ENCODE measurements at places on chromosomes 6 and 20.

GRCh38 chr6:161406646-161407045 lies 132.8 kb upstream of the AGPAT4 start:
- no peak for DNase-seq

DNA sequence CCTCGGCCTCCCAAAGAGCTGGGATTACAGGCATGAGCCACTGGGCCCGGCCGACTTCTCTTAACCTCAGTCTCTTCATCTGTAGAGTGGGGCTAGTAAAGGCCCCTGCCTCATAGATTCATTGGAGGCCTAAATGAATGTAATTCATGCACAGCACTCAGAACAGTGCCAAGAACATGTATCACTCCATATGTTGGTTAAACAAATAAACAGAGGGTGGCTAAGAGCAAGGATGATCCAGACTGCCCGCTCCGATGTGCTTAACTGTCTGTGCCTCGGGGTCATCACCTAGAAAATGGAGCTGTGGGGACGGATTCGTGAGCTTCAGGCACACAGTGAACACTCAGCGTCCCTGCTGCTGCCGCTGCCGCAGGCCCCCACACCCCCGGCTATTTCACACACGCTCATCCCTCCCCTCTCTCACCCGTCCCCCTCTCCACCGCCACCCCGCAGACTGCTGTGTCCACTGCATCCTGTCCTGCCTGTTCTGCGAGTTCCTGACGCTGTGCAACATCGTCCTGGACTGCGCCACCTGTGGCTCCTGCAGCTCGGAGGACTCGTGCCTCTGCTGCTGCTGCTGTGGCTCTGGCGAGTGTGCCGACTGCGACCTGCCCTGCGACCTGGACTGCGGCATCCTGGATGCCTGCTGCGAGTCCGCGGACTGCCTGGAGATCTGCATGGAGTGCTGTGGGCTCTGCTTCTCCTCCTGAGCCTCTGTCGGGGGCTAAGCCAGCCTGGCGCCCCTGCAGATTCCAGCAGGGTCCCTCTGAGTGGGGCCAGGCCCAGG lies 14.8 kb downstream of the MDFI start:
- no peak for DNase-seq

DNA sequence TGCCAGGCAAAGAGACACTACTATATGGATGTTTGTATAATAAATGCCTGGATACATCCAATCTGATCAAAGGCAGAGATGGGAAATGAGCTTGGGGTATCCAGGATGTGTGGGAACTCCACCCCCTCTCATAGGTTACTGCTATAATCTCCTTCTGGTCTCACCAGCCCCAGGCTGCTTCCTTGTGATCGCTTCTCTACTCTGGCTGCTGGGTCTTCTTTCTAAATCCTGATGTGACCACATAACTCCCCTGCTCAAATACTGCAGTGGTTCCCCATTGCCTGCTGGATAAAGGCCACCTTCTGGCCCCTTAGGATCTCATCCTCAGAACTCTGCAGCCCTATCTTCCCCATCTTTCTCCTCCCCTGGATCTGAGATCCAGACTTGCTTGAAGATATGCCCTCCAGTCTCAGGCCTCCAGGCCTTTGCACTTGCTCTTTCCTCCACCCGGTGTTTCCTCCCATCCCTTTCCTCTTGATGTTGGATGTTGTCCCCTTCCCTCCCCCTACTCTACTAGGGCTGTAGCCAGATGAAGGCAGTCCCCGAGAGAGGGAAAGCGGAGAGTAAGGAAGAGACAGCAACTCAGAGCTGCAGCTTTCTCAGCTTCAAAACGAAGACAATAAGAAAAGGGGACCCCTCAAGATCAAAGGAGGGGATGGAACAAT lies 828 bp upstream of the XKR7 start:
- DNase-seq, result peak; percentile 14

- peak; percentile 56 for DNase-seq
Measured at GRCh38 chr6:166351715-166352285, 9.5 kb upstream of the SFT2D1 start.

- no peak for DNase-seq
Measured at GRCh38 chr20:20233041-20233514, 134.8 kb upstream of the INSM1 start.

GRCh38 chr20:23282111-23282510 lies 68.5 kb upstream of the NXT1 start:
- DNase-seq, result no peak

GRCh38 chr6:135572051-135572450 lies 74.5 kb upstream of the AHI1 start:
- no peak for DNase-seq

DNA sequence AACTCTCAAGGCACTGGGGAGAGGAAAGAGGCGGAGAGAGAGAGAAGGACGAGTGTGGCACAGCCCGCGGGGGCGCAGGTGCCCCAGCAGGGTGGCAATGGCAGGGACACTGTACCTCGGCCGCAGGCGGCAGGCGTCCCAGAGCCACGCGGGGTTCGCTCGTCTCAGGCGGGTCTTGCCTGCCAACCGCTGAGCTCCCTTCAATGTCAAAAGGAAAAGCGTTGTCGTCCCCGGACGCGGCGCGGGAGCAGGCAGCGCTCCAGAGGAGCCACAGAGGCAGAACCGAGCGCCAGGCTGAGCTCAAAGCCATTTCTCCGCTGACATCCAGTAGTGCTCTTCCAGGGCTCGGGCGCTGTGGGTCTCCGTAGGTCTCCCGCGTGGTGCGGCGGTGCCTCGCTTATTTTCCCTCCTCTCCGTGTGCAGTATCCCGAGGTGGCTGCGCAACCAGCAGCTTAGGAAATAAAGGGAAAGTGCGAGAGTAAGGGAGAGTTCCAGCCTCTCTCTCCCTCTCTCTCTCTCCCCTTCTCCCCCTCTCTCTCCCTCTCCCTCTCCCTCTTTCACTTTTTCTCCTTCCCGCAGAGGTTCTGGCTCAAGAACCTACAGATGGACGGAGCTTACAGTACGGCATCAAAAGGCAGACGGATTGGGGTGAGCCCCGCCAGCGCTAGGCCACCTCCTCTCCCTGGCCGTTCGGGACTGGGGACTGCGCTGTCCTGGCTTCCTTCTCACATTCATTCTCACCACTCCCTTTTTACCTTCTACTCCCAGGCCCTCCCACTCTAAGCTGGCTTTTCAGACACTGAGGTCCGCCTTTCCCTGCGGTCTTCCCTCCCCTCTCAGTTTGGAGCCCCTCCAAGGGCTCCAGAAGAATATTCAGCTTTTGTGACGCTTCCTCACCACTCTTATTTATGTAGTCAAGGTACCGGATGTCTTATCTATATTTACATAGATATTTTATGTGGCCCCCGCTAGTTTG lies at the start of gene LAMA4:
LAMA4 (minus strand) TSS at position 727 of the 976 bp plus-strand sequence; CDS start at position 310, 417 bp downstream.
- DNase-seq, result peak; percentile 38

- DNase-seq, result peak; percentile 2
Measured at GRCh38 chr6:50791900-50792508, 26.7 kb upstream of the TFAP2B start.

DNA sequence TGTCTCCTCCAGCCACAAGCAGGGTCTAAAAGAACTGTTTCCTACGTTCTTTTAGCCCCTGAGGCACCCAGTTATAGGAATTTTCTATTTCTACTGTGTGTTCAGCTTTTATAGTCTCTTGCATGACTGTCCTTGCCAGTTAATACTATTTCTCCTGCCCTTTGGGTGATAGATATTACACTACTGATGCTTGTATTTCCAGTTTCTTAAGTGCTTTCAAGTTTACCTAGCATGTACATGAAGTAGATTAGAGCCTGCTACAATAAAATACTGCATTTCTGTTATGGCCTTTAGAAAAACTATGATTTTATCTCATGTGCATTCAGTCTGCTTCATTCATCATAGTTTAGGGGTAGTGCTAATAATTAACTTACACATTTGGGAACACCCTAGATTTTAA lies 89.6 kb downstream of the FOXO3 start:
- DNase-seq, result no peak

- DNase-seq, result no peak
Measured at GRCh38 chr6:470901-471448, 79.4 kb downstream of the IRF4 start.

DNA sequence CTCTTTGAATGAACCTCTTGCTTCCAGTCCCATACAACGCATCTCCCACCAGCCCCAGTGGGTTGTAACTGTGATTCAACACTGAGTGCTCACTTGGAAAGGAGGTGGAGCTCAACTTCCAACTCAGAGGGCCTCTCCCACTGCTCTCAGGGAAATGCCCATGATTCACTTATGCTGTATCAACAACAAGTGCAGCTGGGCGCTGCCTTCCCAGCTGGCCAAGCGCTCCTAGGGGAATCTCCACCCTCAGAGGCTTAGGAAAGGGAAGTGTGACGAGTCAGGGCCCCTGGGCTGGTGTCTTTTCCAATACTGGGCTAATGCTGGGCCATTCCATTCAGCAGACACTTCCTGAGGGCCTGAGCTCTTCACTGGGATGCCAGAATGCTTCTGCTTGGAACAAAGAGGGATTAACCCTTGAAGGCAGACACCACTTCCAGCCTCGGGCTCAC lies 8.1 kb upstream of the OCSTAMP start:
- no peak for DNase-seq

- no peak for DNase-seq
Measured at GRCh38 chr6:41984623-41985022, 43.0 kb upstream of the CCND3 start.

GRCh38 chr20:44010162-44010704 lies 95.6 kb downstream of the TOX2 start:
- DNase-seq, result peak; percentile 23

DNA sequence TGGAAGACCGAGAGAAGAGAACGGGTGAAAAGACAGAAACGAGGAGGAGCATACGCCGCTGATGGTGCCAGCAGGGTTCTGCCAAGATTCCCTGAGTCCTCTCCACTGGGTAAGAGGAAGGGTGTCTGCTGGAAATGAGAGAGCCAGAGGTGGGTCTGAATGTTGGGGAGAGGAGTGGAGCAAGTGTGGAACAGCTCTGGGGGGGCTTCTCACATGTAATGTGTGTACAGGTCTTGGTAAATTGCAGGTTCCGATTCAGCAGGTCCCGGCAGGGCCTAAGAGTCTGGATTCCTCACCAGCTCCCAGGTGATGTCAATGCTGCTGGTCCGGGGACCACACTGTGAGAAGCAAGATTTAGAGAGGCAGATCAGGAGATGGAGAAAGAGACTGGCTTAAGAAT lies 1.5 kb upstream of the EBF4 start:
- DNase-seq, result no peak

DNA sequence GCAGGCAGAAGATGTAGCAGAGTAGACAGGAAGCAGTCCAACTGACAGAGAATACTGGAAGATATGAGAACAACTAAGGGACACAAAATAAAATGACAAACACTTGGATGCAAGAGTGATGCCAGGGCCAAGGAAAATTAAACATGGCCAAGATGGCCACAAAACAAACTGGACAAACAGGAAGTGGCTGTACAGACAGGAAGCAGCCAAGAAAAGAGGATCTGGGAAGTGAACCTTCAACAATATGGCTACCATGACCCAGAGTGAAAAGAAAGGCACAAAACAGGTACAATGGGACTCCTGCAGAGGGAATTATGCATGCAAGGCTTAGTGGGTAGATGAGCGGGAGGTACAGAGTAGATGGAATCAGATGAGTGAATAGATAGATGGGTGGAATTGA lies 29.1 kb downstream of the HLA-DPB1 start:
- DNase-seq, result no peak

- DNase-seq, result no peak
Measured at GRCh38 chr6:166483573-166484250, 101.0 kb upstream of the MPC1 start.

DNA sequence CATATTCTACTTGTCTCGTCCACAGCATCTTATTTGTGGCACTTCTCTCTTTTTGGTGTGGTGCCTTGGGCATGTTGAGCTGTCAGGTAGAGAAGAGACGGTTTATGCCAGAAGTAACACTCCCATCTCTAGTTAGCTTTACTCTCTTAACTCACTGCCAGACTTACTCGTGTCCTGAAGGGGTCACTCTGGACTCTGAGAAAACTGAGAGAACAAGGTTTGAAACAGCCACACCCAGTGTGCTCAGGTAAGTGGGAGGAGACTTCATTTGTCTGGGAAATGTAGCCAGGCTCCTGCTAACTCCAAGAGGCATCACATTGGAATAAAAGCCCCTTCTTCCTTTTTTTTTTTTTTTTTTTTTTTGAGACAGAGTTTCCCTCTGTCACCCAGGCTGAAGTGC lies 360.8 kb downstream of the QKI start:
- DNase-seq, result no peak

DNA sequence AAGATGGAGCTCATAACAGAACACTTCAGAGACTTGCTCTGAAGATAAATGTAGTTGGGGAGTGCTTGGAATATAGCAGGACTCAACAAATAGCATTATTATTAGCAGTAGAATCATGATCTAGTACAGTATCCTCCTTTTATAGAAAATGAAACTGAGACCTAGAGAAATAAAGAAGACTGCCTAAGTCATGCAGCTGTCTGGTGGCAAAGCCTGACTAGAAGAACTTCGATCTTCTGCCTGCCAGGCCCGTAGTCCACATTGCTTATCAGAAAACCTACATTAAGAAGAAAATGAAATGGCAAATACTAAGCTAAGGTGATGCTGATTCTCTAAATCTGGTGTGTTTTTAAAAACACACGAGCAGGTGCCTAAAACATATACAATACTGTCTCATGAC lies 46.4 kb upstream of the DST start:
- no peak for DNase-seq

DNA sequence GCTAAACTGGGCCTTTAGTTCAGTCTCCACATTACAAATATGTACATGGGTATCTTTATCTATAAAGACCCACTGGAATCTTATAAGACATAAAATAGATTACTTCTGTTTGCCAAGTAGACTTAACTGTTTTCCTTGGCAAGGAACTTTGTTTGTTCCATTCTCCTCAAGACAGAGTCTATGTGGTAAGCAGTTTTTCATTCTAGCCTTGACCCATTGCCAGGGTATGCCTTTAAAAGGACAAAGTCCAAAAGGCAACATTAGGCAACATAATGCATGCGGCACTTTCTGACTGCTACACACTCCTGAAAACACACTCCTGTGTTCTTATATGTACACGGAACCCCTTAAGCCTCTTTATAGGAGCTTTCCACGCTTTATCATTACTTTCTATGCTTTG lies 20.4 kb downstream of the VNN1 start:
- no peak for DNase-seq

DNA sequence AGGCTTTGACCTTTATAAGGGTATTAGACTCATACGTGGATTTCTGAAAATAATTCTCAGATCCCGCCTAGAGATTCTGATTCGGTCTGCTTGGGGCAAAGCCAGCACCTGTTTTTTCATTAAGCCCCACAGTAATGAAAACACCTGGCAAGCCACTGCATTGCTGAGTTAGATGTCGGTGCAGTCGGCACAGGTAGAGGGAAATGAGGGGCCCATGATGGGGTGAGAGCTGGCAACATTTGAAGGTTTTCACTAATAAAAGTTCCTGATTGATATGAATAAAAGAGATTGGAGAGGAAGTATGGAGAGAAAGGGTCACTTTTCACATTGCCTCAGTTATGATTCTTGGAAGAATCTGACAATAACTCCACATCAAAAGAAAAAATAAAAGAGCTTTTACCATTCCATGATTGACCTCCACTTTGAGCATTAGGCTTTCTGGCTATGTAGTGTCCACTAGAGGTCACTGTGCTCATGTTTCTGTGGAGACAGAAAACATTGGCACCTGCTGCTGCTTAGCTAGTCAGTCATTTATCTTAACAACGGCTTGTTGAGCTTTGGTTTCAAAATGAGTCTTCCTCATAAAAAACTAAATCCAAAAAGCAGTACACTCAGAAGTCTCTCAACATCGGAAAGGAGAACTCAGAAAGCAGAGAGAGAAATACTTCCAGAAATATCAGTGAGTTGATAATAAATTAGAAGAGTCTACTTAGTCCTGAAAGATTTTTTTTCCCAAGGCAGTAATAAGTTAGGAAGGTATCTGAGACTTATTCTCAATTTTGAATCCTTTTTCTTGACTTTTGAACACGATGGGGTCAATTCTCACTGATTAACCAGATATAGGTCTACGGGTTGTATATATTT lies 53.3 kb upstream of the KLHL31 start:
- peak; percentile 65 for DNase-seq

Data from NCI-H1092 treated with DMSO at 0.1 percent for 48 hours (cell line).